Cardiac fibroblast (primary cell): ENCODE measurements at places on chromosomes 7 and 10.

GRCh38 chr10:79324032-79324695 lies 23.1 kb upstream of the PPIF start:
- no peak for DNase-seq

- no peak for DNase-seq
These were observed 17.2 kb downstream of the BAMBI start for GRCh38 chr10:28694530-28694929.

GRCh38 chr10:58662314-58662713 lies 149.6 kb downstream of the BICC1 start:
- peak; percentile 95 for DNase-seq

GRCh38 chr7:121306565-121306964 lies 22.2 kb upstream of the WNT16 start:
- no peak for DNase-seq

DNA sequence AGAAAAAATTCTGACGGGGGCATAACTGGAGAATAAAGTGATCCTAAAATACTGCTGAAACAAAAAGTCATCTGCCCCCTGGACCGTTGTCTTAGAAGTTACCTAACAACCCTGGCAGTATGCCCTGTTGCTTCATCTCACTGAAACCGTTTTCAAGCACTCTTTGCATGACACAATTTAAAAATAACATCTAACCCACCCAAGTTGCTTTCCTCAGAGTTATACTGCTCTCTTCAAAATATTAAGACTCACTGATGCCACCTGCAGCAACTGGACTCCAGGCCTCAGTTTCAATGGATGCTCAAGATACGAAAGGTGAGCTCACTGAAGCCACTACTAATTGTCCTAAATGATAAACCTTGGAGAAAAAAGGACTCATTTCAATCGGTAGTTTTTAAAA lies 57.4 kb downstream of the CDK6 start:
- DNase-seq = peak; percentile 97

DNA sequence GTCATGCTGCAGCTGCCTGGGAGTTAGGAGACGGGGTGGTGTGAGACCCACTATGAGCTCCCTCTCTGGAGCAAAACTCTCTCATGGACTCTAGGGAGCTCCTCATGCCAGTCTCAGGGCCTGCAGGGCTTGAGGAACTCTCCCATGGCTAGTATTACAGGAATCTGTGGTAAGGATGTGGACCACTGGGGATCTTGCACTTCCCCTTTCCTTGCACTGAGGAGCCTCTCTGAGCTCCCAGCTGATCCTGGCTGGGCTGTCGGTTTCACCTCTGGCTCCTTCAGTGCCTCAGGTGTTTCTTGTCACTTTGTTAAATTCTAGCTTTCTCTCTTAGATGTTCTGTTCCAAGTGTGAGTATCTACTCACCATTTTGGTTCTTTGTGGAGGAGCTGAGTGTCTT lies 71.6 kb upstream of the IMMP2L start:
- DNase-seq = no peak

GRCh38 chr7:36286226-36286625 lies 103.4 kb upstream of the ANLN start:
- DNase-seq = no peak

GRCh38 chr10:88088441-88089340 lies 225.3 kb downstream of the PTEN start:
- DNase-seq = no peak

DNA sequence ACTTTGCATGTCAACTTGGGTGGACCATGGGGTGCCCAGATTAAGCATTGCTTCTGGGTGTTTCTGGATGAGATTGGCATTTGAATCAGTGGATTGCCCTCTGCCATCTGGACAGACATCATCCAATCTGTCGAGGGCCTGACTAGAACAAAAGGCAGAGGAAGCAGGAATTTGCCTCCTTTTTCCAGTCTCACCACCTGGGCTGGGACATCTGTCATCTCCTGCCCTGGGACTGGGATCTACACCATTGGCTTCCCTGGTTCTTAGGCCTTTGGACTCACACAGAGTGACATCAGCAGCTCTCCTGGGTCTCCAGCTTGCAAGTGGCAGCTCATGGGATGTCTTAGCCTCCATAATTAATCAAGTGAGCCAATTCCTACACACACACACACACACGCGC lies 10.3 kb downstream of the SLC13A4 start:
- no peak for DNase-seq

- no peak for DNase-seq
These were observed at the start of gene SYCE1 for GRCh38 chr10:133565441-133566294. TSS of gene SYCE1 (minus strand) at chr10:133565583. CDS start at chr10:133565529, 54 bp downstream.

DNA sequence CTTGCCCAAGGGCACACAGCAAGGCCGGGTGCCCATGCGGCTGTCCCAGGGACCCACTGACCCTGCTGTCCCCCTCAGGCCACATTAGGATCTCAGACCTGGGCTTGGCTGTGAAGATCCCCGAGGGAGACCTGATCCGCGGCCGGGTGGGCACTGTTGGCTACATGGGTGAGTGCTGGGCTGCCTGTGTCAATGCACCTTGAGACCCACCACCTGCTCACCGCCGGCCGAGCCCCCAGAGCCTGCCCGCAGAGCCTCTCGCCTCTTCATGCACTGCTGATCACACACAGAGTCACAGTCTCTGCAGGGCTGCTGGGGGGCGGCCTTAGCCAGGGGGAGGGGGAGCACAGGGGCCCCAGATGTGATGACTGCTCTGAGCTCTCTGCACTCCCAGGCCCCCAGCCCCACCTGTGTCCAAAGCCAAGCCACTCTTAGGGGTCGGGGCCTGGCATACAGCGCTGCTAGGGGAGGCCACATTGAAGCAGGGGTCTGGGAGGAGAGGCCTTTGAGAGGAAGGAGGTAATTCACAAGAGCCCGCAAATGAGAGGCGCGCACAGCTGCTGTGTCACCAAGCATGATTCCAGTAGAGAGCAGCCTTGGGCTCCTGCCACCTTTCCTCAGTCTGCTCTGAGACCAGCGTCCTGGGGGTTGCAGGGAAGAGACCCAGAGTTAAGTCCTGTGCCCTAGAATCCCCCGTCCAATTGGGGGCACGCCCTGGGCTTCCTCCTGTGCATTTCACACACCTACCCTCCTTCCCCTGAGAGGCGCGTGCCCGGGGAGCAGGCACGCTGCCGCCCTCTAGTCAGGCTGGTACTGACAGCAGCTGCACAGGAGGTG lies 100.4 kb downstream of the RGS10 start:
- DNase-seq = no peak

GRCh38 chr10:71589617-71590551 lies 129.7 kb downstream of the C10orf105 start:
- DNase-seq = no peak

GRCh38 chr10:114061148-114061547 lies 17.5 kb downstream of the ADRB1 start:
- no peak for DNase-seq

GRCh38 chr10:112631501-112632400 lies 184.7 kb downstream of the VTI1A start:
- peak; percentile 57 for DNase-seq

DNA sequence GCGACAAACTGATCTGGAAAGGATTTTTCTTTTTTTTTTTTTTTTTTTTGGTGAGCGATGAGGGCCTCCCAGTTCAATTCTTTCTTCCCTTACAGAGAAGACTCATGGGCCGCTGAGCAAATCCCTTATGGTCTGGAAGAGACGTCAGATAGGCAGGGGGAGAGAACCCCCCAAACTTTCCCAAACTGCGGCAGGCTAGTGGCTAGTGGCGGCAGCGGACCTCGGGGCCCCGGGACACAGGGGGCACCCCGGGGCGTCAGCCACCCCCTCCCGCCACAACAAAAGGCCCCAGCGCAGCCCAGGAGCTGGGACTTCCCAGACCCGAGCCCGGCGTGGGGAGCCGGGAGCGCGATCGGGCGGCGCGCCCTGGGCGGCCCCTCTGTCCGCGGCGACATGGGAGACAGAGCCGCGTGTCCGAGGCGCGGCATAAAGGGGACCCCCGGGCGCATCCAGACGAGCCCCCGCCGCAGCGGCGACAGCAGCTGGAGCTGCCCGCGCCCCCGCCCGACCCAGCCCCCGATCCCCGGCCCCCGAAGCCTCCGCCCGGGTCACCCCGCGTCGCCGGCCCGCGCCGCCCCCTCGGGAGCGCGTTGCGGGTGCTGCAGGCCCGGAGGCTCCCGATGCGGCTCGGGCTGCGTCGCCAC lies 755 bp downstream of the FAM171A1 start:
- DNase-seq = peak; percentile 30

DNA sequence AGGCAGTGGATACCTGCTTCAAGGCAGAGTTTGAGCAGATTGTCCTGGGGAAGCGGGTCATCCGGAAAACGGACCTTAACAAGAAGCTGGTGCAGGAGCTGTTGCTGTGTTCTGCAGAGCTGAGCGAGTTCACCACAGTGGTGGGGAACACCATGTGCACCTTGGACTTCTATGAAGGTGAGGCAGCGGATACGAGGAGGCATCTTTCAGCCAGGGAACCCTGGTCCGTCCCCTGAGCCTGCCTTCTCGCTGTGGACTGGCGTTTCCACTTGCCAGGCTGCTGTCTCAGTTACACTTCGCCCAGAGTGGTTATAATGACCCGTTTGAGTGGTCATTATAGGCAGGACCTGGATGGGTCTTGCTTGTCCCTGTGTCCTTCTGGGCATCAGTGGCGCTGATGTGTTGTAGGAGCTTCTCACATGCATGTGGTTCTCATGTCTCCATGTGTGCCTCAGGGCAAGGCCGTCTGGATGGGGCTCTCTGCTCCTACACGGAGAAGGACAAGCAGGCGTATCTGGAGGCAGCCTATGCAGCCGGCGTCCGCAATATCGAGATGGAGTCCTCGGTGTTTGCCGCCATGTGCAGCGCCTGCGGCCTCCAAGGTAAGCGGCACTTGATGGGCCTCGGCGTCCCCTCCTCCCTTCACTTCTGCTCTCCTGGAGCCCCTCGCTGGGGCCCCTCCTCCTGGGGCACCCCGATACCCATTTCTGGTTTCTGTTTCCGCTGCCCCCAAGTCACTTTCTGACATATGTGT lies 18.0 kb downstream of the UPP1 start:
- no peak for DNase-seq

GRCh38 chr10:110083884-110084283 lies 76.1 kb downstream of the ADD3 start:
- peak; percentile 55 for DNase-seq

DNA sequence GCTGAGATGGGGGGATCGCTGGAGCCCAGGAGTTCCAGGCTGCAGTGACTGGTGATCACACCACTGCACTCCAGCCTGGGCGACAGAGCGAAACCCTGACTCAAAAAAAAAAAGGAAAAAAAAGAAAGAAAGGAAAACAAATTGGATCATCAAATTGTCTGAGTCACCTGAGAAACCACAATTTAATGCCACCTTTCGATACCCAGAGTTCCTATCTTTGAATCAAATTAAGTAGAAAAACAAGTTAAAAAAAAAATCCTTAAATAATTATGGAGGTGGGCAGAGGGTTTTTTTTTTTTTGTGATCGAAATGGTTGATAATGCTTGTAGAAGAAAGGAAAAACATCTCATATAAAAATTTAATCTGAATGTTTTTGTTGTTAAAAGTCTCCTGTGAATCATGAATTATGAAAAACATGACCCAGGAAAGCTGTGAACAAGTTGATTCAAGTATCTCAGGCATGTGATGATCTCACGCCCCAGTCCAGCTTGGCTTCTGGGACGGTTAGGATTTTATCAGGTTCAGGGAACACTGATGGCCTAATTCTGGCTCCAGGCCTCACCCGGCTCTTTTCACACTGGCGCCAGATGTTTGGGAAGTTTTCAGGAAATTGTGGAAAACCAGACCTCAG lies 25.3 kb upstream of the CUX1 start:
- DNase-seq = peak; percentile 78

- DNase-seq = peak; percentile 58
These were observed 76.9 kb downstream of the UBE2H start for GRCh38 chr7:129875745-129876411.

- no peak for DNase-seq
These were observed 31.5 kb upstream of the OR9A4 start for GRCh38 chr7:141884539-141885225.

GRCh38 chr10:23696476-23696875 lies 257.6 kb downstream of the OTUD1 start:
- no peak for DNase-seq

DNA sequence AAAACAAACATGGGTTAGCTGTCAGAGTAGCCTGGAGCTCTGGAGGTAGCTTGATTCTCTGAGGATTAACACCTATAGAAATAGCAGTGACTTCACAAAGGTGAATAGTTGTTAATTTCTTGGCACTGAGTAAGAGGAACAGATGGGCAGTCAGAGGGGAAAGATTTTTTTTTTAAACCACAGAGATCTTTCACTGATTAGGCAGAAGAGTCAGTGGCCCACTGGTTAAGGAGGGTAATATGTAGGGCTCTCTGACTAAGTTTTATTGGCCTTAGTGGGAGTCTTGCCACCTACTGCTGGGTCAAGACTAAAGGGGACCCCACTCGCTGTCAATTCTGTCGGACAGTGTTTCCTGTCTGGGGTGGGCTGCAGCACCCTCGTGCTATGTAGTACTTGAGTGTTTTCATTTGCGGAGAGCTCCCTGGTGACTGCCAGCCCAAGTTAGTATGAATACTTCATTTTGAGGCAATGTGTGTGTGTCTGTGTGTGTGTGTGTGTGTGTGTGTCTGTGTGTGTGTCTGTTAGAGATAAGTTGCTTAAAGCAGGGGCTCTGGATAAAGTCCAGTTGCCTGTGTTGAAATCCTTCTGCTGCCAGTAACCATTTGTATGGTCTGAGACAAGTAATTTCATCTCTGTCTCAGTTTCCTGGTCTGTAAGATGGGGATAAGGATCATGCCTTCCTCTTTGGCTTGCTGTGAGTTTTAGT lies 145.2 kb downstream of the ARID5B start:
- DNase-seq = peak; percentile 96

- DNase-seq = no peak
These were observed 93.8 kb downstream of the GLRX3 start for GRCh38 chr10:130230036-130230435.

- DNase-seq = no peak
These were observed 537.3 kb upstream of the MGMT start for GRCh38 chr10:128929767-128930166.

GRCh38 chr10:11908536-11908935 lies 85.4 kb downstream of the PROSER2 start:
- DNase-seq = no peak

DNA sequence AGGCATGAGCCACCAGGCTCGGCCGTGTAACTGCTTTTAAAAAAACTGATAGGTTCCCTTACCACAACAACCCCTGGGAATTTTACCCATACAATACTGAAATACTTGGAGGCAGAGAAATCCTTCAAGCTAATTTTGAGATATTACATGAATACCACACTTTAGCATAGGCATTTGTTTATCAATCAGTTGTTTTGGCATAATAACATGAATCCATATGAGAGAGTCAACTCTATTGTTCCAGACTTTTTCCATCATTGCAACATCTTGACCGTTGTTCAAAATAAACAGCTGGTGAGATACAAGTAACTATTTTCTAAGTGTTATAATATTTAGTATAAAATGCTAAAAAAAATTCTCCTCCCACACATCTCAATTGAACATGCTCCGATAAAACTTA lies 36.8 kb downstream of the LAMB4 start:
- DNase-seq = peak; percentile 81
